ENCODE measurements at places on chromosomes 7 and 10.
A peak's percentile ranks its signal among the peaks of the same experiment; 100 is the strongest.

DNA sequence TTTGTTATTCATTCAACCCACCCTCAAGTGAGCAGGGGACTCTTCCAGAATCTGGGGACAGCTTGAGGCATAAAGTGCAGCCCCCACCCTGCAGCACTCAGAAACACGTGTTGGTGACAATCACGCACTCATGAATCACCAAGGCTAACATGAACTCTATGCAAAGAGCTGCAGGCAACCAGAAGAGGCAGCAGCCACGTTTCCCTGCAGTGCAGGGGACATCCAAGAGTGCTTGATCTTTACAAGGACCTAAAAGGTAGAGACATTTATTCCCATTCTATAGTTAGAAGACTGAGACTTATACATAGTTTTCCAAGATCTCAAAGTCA is 135.2 kb upstream of the GDF10 start:
- DNase-seq, result no peak

DNA sequence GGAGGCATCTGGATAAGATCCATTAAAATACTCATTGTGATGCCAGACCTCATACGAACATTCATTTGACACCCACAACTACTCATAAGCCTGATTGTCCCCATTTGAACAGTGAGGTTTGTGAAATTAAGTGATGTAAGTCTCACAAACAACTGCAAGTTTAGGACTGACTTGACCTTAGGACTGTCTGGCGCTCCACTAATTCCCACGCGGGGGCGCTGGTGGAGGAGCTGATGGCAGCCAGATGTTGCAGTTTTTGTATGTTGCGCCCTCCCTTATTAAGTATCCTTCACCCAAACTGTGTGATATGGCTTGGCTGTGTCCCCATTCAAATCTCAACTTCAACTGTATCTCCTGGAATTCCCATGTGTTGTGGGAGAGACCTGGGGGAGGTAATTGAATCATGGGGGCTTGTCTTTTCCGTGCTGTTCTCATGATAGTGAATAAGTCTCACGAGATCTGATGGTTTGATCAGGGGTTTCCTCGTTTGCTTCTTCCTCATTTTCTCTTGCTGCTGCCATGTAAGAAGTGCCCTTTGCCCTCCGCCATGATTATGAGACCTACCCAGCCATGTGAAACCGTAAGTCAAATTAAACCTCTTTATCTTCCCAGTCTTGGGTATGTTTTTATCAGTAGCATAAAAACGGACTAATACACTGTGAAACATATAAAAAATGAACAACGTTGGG is 20.3 kb upstream of the TIAL1 start:
- DNase-seq, result no peak

GRCh38 chr10:68365611-68366010 is 32.9 kb upstream of the PBLD start:
- DNase-seq, result no peak

DNA sequence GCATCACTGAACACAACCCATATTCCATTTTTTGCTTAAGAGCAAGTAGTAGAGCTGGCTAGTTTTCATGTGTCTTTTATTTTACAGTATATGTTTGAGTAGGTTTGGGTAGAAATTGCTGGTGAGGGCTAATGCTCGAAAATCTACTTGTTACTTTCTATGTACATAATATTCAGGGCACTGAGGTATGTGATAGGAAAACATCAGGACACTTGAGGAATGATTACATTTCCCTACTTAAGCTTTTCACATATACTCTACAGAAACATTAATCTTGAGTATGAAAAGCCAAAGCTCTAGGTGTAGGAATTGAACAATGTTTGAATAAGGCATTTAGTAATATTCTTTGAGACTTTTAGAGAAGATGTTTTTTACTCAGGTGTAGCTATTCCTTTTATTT is 73.6 kb downstream of the POU6F2 start:
- no peak for DNase-seq

GRCh38 chr7:106257752-106258151 is 27.0 kb downstream of the NAMPT start:
- no peak for DNase-seq

DNA sequence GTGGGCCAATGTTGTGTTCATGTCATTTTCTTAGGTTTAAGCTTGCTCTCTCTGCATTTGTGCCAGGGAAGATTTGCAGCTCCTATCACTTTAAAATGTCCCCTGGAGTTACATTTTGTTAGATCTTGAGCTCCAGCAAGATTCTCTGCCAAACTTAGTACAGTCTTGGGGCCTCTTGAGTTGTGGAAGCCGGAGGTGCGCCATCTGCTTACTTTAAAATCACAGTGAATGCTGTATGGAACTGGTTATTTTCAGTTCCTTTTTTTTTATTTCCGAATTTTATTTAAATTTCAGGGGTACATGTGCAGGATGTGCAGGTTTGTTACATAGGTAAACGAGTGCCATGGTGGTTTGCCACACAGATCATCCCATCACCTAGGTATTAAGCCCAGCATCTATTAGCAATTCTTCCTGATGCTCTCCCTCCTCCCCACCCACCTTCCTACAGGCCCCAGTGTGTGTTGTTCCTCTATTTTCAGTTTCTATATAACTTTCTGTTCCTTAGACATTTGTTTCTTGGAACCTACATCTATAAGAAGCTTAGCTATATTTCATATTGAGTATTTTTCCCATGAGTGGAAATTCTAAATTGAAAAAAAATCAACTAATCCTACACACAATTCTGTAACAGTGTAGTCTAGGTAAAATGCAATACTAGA is 114.4 kb upstream of the CREB5 start:
- DNase-seq, result peak; percentile 61

- no peak for DNase-seq
Measured at GRCh38 chr10:75312440-75312839, 76.7 kb upstream of the COMTD1 start.

DNA sequence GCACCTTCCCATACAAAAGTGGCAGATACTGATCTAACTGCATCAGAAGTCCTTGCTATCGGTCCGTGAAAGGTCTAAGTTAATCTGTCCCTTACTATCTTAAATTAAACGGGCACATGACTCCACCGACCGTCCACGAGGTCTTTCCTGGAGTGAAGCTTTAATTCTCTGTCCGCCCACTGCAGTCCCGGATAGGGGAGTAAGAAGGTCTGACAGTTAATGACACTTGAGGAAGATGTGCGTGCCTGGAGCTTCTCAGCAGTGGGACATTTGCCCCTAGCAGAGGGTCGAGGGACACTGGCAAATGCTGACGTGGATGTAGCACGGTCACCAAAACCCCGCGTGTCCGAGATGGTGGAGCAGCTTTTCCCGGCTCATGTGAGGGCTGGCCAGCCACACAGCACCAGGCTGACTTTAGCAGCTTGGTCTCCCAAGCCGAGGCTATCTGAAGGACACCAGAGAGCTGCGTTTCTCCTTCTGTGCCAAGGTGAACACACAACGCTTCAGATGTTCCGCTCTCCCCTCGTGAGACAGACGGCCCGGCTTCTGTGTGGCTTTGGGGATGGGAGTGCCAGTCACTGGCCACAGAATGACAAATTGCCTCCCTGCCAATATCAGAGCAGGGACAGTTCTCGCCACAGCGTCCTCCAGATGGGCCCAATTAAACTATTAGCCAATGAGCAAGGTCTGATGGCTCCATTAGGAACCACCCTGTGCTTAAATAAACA is 86.6 kb downstream of the ADARB2 start:
- DNase-seq, result no peak

DNA sequence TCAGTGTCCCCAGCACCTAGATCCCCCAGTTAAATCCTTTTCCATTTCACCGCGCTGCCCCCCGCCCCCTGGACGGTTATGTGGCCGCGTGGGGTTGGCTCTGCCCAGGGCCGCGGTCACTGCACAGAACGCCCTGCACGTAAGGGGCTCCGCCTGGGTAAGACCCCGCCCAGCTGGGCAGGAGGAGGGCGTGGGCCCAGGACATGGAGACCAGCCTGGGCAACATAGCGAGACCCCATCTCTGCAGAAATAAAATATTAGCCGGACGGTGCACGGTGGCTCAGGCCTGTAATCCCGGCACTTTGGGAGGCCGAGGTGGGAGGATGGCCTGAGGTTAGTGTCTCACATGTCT is 650 bp upstream of the ZFAND2A start:
- DNase-seq, result no peak

DNA sequence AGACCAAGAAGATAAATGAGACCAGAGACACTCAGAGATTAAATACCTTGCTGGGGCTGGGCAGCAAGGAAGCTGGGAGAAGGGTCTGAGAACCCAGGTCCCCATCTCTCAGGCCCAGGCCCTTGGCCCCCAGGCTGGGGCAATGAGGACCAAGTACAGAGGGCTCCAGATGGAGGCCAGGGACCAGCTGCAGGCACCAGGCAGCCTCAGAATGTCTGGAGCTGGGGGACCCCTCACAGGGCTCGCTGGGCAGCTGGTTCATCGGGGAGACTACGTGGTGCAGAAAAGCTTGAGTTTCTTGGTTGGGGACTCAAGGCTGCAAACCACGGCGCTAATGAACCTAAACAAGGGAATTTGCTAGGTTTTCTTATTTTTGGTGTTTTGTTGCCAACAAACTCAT is 75.6 kb downstream of the PRKAG2 start:
- DNase-seq, result no peak

DNA sequence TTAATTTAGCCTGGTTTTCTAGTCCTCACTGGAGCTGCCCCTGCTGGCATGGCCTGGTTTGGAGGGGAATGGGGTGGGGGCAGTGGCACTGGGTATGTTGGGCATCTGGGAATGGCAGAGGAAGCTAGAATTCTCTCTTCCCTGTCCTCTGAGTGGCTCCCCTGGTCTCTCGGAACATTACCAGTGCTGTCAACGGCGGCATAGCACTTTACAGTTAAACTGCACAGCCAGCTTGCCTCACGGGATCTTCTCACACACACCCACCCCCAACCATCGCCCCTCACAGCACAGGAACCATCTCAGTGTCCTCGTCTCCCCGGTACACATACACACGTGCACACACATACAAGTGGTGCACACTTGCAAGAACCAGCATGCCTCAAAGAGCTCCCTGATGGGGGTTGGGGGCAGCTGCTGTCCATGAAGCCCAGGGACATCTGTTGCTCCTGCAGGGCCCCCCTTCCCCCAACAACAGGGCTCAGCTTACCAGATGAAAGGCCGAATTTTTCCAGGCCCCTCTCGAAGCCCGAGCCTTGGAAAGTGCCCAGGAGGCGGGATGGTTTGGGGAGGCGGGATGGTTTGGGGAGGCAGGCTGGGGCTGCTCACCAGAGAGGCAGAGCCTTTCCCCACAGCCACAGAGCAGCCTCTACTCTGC is 41.0 kb downstream of the TSPAN15 start:
- no peak for DNase-seq

DNA sequence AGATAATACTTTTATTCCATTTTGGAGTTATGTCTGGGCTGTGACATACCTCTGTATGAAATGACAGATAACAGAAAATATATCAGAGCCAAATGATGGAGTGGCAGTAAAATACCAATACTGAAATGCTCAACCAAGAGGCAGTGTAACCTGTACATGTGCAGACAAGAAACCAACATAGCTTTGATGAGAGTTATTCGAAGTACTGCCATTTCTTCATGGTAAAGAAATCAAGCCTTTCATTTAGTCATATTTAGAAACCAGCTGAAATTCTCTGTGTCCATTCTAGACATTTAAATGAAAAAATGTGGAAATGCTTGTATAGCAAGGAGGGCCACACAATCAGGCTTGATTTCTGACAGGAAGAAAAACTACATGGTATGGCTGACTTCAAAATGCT is 127.1 kb upstream of the PTPRZ1 start:
- DNase-seq, result no peak

DNA sequence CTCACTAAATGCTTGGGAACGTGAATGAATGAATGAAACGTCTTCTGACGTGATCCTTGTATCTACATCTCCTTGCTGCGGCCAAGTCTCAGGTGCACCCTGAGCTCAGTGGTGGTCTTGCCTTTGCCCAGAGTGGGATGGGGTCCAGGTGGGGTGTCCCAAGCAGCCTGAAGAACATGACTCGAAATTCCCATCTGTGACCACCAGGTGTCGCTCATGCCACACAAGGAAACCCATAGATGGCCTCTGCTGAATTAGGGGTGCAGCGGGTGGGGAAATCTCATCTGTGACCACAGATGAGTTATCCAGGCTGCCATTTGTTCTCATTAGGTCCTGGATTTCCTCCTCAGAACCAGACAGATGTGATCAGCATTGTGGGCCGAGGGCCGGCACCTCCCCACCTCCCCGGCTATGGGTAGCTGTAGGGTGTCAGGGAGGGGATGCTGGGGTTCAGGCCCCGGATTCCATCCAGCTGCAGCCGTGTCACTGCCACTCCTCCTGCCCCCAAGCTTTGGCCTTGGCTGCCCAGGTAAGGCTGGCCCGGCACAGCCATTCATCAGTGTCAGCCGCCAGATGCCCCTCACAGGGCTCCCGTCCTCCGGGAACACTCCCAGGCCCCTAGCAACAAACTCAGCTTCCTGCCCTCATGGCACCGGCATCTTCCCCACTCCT is 21.0 kb upstream of the GNA12 start:
- DNase-seq, result peak; percentile 31

Data from MV-4-11 (cell line).